ENCODE measurements at places on chromosomes 2 and 18.

DNA sequence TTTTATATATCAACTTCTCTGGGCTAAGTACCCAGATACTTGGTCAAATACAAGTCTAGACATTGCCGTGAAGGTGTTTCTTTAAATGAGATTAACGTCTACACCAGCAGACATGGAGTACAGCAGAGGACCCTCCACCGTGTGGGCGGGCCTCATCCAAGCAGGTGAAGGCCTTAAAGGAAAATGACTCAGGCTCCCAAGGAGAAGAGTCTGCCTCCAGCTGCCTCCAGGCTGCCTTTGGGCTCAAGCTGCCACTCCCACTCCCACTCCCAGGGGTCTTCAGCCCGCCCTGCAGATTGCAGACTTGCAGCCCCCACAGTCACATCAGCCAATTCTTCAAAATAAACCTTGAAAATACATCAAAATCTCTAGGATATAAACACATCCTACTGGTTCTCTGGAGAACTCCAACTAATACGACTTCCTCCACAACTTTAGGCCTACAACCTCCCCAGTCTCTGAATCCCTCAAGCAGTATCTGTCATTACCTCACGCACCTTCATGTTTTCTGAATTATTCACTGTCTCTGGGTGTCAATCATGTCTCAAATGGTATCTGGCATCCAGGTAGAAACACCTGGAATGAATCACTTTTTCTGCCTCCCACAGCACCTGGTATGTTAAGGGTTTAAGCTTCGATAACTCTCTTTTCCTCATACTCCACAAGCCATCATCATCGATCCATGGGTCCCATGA is 6.9 kb downstream of the ITGB1BP1 start:
- ATAC-seq: no peak

DNA sequence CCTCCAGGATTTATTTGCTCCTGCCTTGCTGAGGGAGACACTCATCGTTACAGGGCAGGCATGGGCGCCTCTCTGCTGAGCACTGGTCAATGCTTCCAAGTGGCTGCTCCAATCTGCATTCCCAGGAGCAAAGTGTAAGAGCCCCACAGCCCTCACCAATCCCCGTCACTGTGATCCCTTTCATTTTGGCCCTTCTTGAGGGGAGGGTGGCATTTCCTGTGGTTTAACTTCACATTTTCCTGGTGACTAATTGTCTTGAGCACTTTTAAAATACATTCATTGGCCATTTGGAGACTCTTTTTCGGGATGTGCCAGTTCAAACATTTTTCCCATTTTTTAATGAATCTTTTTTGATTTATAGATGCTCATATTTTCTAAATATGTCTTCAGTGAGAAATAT is 33.0 kb downstream of the TPO start:
- ATAC-seq: no peak

GRCh38 chr18:45715212-45715780 is 8.7 kb upstream of the SLC14A1 start:
- ATAC-seq: no peak

DNA sequence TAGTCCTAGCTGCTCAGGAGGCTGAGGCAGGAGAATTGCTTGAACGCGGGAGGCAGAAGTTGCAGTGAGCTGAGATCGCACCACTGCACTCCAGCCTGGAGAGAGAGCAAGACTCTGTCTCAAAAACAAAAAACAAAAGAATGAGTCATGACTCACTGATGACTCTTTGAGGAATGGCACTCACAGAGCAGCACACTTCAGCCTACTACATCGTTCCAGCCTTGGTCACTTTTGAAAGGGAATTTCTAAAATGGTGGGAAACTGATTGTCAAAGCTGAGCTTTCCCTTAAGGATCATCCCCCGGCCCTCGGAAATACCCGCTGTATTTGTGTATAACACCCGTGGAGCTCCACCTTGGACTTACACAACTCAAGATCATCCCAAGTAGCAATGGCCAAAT is 217.3 kb upstream of the HS6ST1 start:
- ATAC-seq: peak; percentile 76

Measured in motor neuron (in vitro differentiated cells).